ENCODE measurements at places on chromosomes 11 and 22.

DNA sequence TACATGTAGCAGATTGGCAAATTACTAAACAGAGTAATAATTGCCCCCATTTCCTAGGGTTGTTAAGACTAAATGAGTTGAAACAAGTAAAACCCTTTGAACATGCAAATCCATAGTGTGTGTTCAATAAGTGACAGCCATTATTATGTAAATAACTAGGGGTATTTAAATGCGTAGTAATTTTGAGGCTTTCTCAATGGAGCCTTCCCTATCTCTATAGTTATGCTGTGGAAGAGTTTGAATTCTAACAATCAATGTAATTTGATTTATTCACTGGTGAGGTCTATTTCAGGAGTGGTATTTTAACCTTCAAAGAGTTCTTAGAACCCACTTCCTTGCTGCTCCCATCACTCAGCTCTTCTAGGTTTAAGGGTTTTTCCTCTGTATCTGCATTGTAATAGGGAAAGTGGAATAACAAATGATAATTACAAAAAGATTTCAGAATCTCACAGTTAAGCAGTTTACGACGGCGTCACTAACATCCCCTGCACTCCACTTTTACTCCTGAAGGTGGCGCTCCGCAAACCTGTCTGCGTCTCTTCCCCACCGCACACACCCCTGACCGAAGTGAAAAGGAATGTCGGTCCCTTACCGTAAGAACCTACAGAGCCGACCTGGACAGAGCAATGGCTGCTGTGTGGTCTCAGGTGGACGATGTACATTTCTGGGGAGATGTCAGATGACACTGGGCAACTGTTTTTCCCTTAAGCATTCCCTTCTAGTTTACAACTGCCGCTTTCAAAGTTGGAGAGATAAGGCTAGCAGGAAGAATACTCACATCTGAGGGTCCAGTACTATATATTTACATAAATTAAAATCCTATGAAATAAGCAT, 80.8 kb downstream of the ZC3H12C start:
- peak; percentile 70 for DNase-seq

- no peak for DNase-seq
Measured at GRCh38 chr11:74948546-74948897, 369 bp downstream of the XRRA1 start.

DNA sequence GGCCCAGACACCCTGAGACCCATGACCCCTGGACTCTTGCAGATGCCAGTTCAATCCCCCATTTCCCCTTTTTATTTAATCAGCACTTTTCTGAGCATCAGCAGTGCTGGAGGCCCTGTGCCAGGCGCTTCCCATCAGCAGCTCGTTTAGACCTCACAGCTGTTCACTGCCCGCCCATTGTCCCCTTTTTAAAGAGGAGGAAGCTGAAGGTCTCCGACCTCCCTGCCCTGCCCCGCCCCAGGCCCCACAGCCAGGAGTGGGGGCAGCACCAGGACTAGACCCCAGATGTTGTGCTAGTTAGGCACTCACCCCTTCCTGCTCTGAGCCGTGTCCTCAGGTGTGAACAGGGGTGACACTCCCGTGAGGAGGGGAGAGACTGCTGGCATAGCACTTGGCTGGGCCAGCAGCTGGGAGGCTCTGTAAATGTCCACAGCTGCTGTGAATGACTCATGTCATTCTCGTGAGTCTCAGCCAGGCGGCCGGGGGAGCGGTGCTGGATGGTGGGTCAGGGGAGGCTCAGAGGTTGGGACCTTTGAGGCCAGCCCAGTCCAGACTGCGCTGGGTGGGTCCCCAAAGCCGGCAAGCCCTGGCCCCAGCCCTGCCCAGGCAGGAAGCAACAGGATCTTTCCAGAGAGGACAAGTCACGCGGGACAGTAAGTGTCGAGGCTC, 19.9 kb downstream of the EMID1 start:
- peak; percentile 18 for DNase-seq

DNA sequence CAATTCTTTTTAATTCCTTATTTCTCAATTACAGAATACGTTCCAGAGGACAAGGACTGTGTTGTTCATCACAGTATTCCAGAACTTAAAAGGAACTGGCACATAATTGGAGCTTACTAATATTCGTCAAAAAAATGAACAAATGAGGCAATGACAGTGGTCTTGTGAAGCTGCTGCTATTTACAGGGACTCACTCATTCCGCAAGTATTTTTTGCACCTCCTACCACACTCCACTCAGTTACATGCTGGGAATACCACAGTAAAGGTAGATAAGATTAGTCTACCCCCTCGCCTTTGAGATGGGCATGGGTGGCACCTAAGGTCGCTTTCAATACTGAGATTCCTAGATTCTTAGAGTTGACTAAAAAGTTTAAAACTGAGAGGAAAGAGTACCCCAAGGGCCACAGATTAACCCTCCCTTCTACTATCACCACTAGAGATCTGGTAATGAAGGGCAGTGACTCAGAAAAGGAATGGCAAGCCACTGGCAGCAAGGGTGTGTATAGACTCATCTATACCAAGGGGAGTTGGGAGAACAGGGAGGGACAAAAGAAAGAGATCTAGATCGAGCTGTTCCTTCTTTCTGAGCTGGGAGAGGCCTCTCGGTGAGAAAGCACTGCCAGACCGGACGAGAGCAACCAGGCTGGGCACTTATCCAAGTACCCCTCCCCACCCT, 85.0 kb downstream of the RPL27A start:
- peak; percentile 75 for DNase-seq

GRCh38 chr22:20494978-20495860, at the start of gene KLHL22:
Gene KLHL22 (minus strand): TSS chr22:20495795. CDS start chr22:20489211, 6,584 bp downstream.
- DNase-seq: peak; percentile 52

- DNase-seq: no peak
Measured at GRCh38 chr11:625636-626268, 997 bp upstream of the CDHR5 start.

DNA sequence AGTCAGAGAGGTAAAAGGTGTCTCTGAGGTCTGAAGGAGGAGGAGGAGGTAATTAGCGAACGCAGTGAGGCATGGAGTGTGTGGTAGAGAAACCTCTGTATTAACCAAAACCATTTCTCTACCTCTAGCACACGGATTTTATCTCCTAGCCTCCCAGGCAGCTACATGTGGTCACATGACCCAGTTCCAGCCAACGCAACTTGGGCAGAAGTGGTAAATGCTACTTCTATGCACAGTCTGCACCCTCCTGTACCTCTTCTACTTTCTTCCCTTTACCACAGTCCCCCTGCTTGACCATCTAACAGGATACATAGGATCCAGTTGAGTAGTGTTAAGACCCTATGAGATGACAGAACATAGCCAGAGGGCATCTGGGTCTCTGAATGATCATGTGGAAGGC, 95.7 kb downstream of the XRRA1 start:
- no peak for DNase-seq

GRCh38 chr22:39593931-39594285, 23.4 kb downstream of the CACNA1I start:
- DNase-seq: no peak

DNA sequence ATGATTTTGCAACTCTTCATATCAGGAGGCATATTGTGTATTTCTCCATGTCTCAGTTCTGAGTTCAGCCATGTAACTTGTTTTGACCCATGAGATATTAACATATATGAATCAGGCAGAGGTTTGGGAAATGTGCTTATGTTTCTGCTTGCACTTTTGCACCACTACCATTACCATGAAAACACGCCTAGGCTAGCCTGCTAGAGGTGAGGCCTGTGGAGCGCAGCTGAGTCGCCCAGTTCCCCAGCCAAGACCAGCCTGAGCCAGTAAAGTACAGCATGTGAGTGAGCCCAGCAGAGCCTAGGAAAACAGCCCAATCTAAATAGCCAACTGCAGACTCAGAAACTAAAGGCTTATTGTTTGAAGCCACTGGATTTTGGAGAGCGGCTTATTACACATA, 18.4 kb upstream of the MYOD1 start:
- DNase-seq: no peak

- no peak for DNase-seq
Measured at GRCh38 chr11:32279672-32280071, 155.7 kb downstream of the WT1 start.

GRCh38 chr22:19214078-19214473, 35.5 kb upstream of the SLC25A1 start:
- DNase-seq: peak; percentile 22

- no peak for DNase-seq
Measured at GRCh38 chr11:4769838-4770237, at the start of gene OR51F1. Gene OR51F1 (minus strand): TSS chr11:4769938. CDS start chr11:4769938, 0 bp downstream.

DNA sequence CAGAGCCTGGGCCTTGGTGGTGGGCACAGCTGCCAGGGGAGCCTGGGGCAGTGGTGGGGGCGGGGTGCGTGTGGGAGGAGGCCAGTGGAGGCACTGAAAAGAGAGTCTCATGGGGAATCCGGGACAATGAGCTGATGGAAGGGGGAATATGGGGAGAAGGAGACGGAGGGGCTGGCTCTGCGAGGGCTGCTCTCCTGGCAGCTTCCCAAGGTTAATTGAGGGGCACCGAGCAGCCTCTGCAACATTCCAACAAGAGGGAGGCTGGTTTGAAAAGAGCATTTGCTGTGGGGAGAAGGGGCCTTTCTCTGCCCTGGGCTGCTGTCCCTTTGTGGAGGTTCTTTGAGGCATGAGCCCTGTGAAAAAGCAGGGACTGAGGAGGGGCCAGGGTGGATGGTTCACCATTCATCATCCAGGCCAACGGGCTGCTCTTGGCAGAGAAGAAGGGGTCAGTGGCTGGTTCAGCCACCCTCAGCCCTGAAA, 9.4 kb upstream of the IGSF9B start:
- no peak for DNase-seq

- DNase-seq: peak; percentile 76
Measured at GRCh38 chr22:35219012-35219411, 38.3 kb upstream of the HMGXB4 start.

DNA sequence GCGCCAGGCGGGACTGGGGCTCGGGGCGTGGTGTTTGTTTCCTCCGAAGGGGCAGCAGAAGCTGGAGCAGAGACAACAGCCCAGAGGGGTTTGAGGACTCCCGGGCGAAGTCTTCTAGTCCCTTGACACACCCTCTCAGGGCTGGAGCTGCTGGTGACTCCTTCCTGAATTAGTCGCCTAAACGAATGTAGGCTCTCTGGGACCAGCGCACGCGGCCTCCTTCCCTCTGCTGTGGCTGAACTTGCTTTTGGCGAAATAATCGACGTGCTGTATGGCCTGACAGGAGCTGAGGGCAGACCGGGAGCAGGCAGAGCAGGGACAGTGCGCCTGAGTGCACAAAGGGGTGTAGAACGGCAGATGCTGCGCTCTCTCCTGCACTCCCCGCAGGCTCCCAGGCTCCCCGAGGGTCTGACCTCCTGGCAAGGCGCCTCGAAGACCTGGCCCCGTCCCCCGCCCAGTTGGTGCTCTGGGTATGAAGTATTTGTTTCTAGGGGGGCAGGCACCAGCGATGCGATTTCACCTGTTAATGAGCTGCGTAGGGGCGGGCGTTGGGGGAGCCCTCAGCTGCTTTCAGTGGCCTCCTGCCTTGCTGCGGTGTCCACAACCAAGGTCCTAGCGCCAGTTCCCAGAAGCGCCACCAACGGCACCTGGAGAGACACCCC, 5.3 kb downstream of the SLC17A6 start:
- no peak for DNase-seq

DNA sequence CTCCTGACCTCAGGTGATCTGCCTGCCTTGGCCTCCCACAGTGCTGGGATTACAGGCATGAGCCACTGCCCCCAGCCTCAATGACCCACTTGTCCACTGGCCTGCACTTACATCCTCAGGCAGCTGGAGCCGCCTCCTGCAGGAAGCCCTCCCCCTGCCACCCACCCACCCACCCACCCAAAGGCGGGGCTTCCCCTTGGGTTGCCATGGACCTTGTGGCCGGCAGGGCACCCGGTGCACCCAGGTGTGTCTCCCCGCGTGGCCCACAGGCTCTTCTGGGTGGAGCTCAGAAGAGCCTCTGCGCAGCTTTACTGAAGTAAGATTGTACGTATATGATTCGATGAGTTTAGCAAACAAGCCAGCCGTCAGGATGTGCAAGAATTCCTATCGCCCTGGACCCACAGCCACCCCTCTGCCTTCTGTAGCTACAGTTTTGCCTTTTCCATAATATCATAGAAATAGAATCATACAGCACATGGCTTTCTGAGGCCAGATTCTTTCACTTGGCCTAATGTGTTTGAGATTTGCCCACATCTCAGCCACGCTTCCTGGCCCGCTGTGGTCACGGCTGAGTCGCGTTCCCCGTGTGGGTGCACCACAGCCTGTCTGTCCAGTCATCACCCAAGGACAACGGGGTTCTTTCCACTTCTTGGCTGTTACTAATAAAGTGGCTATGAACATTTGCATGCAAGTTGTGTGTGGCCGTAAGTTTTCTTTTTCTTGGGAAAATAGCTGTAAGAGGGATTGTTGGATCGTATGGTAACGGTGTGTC, 5.3 kb upstream of the BRSK2 start:
- peak; percentile 22 for DNase-seq

- DNase-seq: peak; percentile 87
Measured at GRCh38 chr11:123103326-123103980, 41.5 kb upstream of the HSPA8 start.

GRCh38 chr11:93967944-93968343, 53.2 kb upstream of the HEPHL1 start:
- DNase-seq: no peak

GRCh38 chr11:62360685-62361084, 23.4 kb downstream of the ASRGL1 start:
- no peak for DNase-seq

DNA sequence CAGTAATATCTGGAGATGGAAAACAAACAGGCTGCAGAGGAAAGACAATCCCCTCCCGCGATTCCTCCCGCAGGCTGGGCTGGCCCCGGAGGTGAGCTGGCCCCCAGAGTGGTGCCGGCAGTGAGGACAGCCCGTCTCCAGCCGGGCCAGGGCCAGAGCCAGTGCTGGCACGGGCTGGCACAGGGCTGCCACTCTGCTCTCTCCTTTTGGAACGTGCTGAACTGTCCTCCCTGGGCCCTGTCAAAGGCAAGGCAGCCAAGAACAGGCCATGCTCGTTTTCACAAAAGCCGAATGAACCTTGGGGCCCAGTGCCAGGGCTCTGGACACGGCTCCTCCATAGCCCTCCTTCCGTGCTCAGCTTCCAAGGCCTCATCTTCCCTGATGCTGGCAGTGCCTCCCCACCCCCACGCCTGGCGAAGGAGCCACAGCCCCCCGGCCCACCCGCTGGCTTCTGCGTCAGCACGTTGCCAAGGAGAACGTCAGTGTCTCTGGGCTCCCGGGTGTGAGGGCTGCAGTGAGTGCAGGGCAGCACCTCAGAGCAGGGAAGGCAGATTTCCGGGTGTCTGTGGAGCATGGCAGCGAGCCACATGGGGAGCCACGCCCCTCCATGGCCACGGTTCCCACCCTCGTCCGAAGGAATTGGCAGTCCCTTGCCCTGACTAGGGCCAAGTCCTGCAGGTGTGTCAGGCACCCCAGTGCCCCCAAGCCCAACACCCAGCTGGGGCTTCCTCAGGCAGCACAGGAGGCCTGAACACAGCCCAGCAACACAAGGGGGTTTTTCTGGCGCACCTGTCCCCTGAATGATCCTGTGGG, 28.6 kb downstream of the GNAZ start:
- no peak for DNase-seq

DNA sequence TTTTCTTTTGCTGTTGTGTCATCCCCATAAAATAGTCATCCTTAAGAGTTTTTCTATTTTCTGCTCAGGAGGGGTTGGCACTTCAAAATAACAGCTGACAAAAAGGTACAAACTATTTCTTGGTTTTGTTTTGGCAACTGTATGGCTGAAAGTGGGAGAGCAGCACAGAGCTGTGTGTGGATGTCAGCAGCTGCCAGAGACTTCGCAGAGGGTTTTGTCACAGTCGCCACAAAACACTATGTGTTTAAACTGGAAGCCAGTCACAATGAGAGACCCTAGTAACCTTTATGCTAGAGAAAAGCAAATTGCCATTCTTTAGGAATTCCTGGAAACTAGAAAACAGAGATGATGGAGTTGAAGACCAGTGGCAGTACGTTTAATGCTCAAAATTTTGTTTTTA, 189.6 kb upstream of the CCDC90B start:
- no peak for DNase-seq

- no peak for DNase-seq
Measured at GRCh38 chr22:45572444-45572843, 69.8 kb downstream of the FBLN1 start.
